ENCODE measurements at places on chromosomes 3 and 15.
A peak's percentile ranks its signal among the peaks of the same experiment; 100 is the strongest.

- peak; percentile 72 for DNase-seq
Observed at GRCh38 chr3:46298871-46299607, 54.9 kb upstream of the CCR2 start.

GRCh38 chr3:44418549-44418948, 58.9 kb downstream of the ZNF445 start:
- peak; percentile 11 for DNase-seq

GRCh38 chr15:29919380-29919881, 97.2 kb upstream of the TJP1 start:
- no peak for DNase-seq

DNA sequence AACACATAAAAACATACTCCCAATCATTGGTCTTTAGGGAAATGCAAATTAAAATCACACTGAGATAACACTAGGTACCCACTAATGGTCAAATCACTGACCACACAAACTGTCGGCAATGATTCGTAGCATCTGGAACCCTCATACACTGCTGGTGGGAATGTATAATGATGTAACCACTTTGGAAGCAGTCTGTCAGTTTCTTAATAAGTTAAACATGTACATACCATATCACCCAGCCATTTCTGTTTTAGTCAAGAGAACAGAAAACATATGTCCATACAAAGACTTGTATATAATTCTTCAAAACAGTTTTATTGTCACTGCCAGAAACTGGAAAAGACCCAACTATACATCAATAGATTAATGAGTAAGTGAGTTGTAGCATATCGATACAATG, 63.3 kb upstream of the LRRC3B start:
- no peak for DNase-seq

- DNase-seq = no peak
Observed at GRCh38 chr3:56347219-56347871, 120.9 kb downstream of the ERC2 start.

DNA sequence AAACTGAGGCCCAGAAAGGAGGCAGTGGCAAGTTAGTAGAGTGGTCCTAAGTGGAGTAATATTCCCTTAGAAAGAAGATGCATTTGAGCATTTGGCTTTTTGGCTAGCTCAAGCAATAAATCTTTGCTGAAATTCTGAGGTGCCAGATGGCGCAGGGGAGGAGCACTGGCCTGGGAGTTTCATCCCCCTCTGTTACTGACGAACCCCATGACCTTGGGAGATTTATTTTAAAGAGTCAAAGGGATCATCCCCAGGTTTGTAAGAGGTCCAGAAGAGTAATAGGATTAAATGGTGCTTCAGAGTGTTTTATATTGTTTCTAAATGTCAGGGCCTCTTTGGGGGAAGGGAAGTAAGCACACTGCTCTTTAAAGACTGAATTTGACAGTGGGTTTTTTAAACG, 85.1 kb upstream of the PIAS1 start:
- DNase-seq = no peak
